ENCODE measurements at places on chromosomes 1 and 21.

GRCh38 chr21:29265690-29266479, 32.8 kb upstream of the BACH1 start:
- no peak for DNase-seq

DNA sequence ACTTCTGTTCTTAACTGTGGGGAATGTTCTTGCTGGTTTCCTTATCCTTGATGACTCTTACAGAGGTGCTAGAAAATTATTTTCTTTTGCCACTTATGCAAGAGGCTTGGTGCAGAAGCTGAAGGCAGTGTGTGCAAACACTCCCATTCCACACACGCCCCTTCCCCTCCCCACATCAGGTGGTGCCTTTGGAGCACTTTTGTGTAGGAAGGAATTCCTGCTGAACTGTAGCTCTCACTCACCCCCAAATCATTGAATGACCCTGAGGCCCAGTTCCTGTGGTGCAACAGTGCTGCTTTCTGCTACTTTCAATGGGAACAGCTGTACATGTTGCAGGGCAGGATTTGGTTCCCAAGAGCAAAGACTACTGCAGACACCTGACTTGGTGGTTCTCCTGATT, 101.8 kb downstream of the CD247 start:
- no peak for DNase-seq

DNA sequence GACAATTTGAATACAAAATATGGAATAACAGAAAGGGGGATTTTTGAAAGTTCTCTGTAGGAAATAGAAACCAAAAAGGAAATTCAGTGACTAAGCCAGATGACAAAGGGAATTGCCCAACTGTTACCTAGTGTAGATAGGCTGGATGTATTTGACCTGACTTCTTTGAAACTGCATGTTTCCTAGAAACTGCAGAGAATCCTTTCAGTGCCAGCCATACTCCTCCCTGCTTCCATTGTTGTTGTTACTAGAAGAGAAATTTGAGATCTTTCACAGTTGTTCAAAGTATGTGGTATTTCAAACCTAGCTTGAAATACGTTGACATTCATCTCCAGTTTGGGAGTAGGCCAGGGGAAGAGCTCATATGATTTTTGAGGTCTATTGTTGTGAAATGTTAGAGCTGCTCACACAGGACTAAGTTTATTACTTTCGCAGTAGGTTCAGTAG, 1.8 kb upstream of the GBP5 start:
- DNase-seq, result peak; percentile 75

DNA sequence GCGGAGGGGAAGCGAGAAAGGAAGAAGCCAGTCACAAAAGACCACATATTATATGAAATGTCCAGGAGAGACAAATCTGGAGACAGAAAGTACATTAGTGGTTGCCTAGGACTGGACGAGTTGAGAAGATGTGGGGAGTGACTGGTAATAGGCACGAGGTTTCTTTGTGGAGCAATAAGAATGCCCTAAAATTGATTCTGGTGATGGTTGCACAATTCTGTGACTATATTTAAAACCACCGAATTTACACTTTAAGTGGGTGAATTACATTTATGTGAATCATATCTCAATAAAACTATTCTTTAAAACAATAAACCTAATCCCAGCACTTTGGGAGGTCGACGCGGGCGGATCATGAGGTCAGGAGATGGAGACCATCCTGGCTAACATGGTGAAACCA, 63.1 kb downstream of the ZNF281 start:
- DNase-seq, result no peak

DNA sequence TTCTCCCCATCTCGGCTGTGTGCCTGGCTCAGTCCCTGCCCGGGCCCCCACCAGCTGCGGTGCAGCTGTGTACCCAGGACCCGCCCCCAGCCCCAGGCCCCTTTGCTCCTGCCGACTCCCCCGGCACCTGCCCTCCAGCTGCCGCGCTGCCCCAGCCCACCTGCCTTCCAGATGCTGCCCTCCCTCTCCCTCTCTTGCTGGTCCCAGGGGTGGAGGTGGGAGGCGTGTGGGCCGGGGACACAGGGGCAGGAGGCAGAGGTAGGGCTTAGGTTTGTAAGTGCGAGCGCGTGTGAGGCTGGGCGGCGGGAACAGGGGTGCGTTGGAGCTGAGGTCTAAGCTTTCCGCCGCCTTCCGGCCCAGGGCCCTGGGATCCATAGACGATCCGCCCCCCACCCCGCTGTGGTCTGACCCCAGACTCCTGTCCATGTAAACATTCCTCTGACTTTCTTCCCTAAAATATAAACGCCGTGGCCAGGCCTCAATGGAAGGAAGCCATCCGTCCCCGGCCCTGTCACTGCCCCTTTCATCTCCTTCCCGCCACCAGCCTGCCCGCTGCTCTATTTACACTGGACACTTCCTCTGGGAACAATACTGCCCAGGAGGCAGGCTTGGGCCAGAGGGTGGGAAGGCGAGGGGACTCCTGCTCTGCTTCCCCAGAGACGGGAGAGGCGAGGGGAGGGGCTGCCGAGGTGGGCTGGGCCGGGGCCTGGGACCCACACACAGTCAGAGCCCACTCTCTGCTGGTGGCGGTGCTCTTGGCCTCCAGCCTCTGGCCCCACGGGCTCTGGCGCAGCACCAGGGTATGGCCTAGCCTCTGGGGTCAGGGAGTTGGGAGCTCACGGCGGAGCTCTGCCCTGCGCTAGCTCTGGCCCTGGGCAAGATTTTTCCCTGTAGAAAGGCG, 128.3 kb downstream of the CASZ1 start:
- DNase-seq, result peak; percentile 81

GRCh38 chr1:111754984-111755330, 744 bp upstream of the DDX20 start:
- DNase-seq, result peak; percentile 80

DNA sequence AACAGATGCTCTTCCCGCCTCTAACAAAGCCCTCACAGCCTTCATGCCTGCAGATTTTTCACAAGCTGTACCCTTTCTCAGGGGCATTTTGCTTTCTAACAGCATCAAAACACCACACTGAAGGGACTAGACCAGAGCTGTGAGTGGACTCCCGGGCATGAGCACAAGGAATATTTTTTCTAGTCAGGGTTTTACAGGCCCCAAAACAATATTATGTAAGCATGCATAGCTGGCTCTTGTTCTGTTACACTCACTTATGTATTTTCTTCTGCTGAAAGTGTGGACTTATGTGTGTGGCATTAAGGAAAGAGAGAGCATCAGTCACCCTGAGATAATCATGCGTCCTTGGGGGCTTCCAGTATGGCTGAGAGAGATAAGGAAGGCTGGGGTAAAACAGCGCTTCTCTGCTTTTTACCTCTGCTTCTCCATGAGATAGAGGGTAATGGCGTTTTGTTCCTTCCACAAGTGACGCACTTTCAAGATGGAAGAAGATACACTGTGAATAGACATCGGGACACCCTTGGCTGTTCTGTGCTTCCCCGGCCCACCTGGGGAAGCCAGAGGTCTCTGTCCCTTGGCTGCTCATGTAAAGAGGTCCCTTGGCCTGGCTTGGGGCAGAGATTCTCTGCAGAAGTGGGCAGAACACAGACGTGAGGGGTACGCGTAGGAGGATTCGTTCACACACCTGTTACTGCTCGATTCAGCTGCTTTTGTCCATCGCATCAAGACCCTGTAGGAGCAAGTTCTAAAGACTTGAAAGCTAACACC, 266.7 kb upstream of the RAB4A start:
- no peak for DNase-seq

GRCh38 chr1:33997127-33998036, 133.5 kb downstream of the HMGB4 start:
- peak; percentile 24 for DNase-seq

DNA sequence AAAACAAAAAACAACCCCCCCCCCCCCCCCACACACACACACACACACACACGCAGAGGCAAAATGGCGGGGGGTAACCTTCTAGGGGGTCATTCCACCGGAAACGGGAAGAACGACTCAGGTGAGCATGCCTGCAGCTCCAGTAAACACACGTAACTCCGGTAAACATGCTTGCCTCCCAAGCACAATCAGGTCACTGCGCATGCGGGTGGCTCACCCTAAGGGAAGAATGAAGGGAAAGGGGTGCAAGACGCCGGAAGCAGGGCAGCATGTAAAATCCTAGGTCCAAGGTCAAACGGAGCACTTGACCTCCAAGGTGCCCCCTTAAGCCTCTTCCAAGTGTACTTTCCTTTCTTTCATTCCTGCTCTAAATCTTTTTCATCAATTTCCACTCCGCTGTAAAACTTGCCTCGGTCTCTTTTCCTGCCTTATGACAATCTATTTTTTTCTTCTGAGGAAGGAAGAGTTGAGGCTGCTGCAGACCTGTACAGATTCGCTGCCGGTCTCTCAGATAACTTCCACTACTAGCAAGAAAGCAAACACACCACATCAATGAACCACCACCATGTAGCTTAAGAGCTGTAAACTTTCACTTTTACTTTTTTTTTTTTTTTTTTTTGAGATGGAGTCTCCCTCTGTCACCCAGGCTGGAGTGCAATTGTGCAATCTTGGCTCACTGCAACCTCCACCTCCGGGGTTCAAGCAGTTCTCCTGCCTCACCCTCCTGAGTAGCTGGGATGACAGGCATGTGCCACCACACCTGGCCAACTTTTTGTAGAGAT, 21.0 kb upstream of the CBR3 start:
- no peak for DNase-seq

DNA sequence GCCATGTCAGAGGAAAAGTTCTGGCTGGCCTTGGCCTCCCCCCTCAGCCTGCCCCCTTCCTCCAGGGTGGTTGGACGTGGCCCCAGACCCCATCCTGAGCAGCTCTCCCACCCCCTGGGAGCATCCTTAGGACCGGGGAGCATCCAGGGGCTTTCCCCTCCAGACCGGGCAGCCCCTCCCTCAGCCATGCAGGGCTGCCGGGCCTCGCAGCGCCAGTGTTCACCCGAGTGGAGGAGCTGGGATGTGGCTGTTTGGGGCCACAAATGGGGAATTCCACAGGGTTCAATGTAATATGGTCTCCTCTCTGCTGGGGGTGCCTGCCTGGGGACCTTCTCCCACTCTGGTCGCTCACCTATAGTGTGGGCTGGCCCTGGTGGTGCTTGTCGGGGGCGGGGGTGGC, 4.2 kb upstream of the PFKL start:
- DNase-seq, result no peak

DNA sequence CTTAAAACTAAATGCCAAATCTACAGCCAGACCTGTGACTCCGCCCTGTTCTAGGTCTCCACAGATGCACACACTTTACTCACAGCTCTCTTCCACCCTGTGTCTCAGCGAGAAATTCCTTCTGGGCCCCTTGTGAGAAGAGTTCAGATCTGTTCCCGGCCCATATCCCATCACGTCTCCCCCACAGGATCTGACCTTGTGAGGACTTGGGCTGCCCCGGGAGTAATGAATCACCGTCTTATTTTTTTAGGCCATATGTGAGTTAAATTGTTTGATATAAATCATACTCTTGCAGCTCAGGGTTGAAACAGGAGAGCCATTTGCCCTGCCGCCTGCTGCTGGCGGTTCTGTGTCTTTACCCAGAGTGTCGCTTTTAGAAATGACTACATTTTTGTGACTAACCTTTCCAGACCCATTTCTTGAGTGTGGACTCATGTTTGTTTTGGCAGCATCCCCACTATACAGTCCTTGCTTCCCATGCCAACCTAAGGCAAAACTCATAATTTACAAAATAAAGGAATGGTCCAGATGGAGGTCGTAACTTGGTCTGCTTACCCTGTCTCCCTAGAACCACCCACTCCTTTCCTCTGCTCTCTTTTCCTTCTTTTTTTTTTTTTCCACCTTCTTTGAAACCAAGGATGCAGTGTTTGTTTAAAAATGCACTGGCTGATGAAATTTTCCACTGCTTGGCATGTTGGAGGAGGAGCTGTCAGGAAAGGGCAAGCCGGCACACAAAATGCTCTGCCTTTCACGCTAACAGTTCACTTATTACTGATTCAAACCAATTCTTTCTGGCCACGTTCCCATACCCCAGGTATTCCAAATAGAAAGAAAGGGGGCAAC, 98.0 kb upstream of the C1orf105 start:
- peak; percentile 86 for DNase-seq

GRCh38 chr1:160108888-160109662, 6.5 kb upstream of the ATP1A2 start:
- DNase-seq, result peak; percentile 73

DNA sequence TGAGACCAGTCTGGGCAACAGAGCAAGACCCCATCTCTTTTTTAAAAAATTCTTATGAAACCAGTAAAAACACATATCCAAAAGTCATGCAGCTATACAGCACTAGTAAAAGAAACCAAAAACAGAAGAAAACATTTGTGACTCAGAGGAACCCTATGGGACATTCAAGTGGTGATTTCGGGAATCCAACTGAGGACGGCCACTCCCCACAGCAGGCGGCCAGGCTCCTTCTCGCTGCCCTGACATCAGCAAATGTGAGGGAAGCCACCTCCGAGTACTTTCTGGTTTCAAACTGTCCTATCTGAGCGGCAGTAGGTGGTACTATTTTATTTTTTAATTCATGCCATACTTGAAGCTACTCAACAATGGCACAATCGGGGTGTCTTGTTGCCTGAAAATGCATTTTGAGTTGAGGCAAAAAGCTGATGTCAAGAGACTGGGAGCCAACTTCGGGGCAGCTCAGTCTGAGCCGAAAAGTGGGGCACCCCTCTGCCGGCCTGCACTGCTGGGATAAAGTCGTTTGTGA, 3.3 kb downstream of the SUMO3 start:
- no peak for DNase-seq

DNA sequence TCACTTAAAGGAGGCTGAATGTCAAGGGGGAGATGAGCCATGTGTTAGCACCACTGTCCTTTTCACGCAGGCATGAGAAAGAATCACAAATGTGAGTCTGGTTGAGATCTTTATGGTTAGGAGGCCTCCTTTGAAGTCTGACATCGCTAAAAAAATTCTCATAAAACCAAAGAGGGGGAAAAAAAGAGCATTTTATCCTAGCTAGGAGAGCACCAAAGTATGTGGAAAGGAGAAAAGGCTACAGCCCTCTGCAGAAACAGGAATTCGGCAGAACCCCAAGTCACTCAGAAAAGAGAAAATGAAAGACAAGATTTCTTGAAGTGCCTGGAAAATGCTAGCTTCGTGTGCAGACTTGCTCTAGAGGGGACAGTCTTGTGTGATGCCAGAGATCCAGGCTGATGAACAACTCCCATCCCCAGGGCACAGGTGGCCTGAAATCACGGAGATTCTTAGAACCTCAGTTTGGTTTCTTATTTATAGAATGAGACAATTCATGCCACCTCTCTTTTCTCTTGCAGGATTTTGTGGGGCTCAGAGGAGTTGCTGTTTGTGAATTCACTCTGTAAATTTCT, 61.5 kb downstream of the RUNX1 start:
- no peak for DNase-seq

DNA sequence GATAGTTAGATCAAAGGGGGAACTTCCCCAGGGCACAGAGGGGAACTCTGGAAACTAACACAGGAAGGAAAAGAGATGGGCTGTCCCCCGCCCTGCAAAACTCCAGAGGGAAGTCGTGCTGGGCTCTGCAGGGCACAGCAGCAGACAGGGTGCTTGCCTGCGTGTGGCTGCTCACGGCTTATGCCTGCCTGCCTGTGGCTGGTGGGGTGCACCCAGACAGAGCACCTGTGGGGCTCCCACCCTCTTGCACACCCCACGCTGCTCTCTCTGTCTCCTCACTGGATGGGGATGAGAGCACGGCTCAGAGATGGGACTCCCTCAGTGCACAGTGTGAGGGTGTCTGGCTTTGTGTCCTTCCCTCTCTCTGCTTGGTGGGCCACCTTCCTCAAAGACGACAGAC, 13.5 kb upstream of the ETV3L start:
- no peak for DNase-seq

GRCh38 chr1:196481616-196482015, 126.6 kb downstream of the KCNT2 start:
- no peak for DNase-seq

GRCh38 chr1:921011-921837, 2.5 kb upstream of the SAMD11 start:
- DNase-seq, result peak; percentile 89

GRCh38 chr1:219564109-219564508, 48.8 kb downstream of the ZC3H11B start:
- no peak for DNase-seq
